ENCODE measurements at places on chromosomes 1 and 21. TPM values are rescaled to one million over a fixed set of nuclear protein-coding genes. Genes with fewer than 3 reads are reported as not detected.

The CAP1 gene
- polyA plus RNA-seq, result 267 TPM

DNA sequence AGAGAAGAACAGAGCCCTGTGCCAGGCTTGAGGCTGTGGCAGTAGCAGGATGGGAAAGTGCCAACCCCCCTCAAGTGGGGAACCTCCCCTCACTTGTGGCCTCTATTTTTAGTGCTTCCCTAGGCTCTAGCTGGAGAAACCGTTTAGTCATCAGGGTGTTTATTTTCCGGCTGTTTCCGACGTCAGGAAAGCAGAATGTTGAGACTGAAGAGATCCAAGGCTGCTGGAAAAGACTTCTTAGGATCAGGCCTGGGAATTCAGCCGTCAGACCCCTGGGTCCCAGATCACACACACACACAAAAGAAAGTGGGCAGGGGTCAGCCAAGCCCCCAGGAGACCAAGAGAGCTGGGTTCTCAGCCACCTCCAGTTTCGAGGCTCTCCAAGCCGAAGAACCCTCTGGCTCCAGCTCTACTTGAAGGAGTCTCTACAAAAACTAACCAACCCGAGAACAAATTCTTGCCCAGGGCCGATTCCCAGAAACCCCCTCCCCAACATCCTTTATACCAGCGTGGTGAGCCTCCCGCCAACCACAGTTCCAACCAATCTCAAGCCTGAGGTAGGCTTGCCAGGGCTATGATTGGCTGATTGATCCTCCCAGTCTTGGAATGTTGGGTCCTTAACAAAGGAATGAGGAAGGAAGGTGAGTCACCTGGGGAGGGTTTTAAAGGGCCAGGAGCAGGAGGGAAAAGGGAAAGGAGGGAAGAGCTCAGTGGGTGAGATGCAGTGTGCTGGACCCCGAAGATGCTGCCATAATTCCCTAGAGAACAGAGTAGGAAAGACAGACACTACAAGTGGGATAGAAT, 2.5 kb upstream of the MEF2D start:
- peak; percentile 96 for DNase-seq

DNA sequence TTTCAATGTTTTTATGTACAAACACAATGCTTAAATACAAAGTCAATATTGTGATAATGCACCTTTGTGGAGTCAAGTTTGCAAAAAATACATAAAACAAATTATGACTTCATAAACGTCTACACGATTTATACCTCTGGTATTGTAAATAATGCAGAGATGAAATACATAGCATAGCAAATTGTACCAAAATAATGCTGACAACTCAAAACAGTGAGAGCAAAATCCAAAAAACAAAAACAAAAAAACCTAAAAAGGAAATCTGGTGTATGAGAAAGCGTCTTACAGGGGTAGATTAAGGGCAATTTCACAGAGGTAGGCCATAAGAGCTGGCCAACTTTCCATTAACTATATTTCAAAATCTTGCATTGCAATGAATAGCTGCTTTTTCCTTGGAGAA, 161.5 kb upstream of the LRRC7 start:
- DNase-seq, result no peak

DNA sequence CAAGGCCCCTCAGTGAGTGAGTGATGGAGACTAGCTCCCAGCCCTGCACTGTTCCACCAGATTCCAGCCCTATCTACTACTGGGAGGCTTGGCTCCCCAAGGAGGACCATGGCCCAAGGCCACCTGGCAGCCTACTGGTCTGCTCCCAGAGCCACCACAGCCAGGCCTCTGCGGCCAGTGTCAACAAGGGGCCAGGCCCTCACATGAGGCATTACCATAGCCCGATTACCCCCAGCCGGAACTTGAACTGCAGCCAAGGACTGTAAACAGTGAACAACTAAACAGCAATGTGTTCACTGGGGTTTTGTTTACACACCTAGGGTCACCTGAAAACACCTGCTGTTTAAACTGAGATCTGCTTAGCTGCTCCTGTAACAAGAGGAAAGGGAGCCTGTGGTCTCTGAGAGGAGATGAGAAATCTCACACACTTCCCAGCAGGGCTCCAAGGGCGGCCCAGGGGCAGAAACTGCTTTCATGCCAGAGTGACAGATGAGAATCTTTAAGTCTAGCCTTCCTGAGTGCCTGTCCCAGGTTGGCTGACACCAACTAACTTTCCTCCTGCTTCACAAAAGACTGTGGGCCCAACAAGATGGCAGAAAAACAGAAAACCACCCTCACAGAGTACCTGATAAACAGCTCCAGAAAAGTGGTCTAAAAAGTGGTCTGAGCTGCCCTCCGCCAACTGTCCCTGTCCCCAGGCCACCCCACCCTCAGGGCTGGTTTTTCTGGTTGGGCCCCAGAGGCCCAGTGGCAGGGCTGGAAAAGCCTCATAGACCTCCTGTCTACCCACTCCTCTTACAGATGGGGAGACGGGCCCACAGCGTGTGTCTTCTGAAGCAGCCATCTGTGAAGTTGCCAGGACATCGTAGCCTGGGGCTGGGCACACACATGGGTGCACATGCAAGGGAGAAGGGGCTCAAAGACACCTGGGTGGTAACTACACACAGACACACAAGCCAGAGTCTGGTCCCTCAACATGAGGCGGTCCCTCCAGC, 28.8 kb downstream of the MEF2D start:
- no peak for DNase-seq

DNA sequence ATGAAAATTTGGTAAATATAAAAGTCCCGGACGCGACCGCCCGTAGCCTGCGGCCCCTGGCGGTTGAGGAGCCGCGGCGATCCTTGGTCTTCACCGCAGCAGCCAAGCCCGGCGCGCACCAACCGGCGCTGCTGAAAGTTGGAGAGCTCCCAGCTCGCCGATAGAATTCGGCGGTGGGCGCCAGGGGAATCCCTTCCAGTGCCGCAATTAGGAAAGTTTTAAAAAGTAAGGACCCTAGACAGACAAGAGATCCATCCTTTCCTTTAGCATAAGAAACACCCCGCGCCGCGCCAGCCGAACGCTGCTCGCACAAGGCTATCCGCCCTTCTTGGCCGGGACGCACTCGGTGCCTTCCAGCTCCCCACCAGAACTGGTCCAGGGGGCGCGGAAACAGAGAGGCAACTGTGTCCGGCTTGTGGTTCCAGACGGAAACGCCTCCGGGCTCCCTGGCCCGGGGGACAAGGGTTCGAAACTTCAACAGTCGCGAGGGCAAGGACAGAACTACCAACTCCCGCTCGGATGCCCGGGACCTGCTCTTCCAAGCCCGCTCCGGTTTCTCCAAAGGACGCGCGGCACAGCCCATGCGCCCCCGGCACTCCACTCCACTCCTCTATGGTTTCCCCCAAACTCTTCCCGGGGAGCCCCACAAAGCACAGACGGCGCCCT, 1.7 kb downstream of the FAM78B start:
- DNase-seq, result peak; percentile 69

- no peak for DNase-seq
Measured at GRCh38 chr1:222629921-222630535, 12.1 kb downstream of the MIA3 start.

The CYYR1 gene
- not detected for polyA plus RNA-seq

Measured in A549 (cell line).